Effector memory CD4-positive, alpha-beta T cell (primary cell): ENCODE measurements at places on chromosomes 5 and 9.

DNA sequence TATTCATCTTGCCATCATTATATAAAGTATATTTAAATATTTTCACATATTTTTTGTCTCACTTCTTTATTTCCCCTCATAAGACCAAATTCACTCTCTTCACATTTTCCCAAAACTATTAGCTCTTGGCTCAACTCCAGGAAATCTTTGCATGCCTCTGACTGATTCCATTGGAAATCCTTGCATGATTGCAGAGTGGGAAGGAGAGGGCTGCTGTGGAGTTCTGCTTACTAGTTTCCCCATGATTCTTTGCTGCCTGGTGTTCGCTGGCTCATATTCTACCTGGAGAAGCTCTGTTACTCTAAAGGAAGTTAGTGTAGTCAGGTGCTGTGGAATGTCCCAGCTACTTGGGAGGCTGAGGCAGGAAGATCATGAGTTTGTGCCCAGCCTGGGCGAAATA, 41.9 kb downstream of the LIX1 start:
- H3K4me3 ChIP-seq, result no peak overlapping the region
- no peaks in the 10 kb centered on the region for H3K4me1 ChIP-seq
- no peak for DNase-seq
- no peaks in the 10 kb centered on the region for H3K27me3 ChIP-seq
- no peak overlapping the region for H3K27ac ChIP-seq

DNA sequence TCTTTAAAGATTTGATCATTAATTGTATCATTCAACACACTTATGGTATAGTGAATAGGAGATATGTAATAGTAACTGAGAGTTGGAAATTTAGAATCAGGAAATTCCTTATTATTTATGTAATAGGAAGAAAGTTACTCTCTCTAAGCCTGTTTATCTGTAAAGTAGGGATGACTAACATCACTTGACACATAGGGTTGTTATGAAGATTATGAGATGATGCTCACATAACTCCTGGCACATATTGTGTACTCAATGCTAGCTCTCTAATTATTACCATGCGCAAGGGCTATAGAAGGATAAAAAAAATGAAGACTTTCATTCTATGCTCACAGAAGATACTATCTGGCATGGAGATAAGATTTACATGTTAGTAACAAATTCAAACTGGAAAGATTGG, 149.9 kb downstream of the ISOC1 start:
- no peaks in the 10 kb centered on the region for H3K27me3 ChIP-seq
- H3K27ac ChIP-seq, result no peak overlapping the region
- no peak overlapping the region for H3K4me3 ChIP-seq
- H3K36me3 ChIP-seq, result no peaks in the 10 kb centered on the region

GRCh38 chr5:131545845-131546244, 89.2 kb downstream of the RAPGEF6 start:
- H3K27ac ChIP-seq, result no peak overlapping the region
- peaks cover 29% of the 10 kb centered on the region for H3K4me1 ChIP-seq
- DNase-seq, result no peak
- H3K27me3 ChIP-seq, result no peaks in the 10 kb centered on the region
- H3K36me3 ChIP-seq, result no peaks in the 10 kb centered on the region

- H3K27ac ChIP-seq, result no peak overlapping the region
- DNase-seq, result no peak
- H3K4me1 ChIP-seq, result no peaks in the 10 kb centered on the region
- H3K4me3 ChIP-seq, result no peak overlapping the region
- no peaks in the 10 kb centered on the region for H3K27me3 ChIP-seq
Observed at GRCh38 chr5:130759061-130759460, 406.0 kb downstream of the HINT1 start.

GRCh38 chr5:108093186-108093585, 288.7 kb downstream of the FBXL17 start:
- no peak overlapping the region for H3K4me3 ChIP-seq
- no peaks in the 10 kb centered on the region for H3K36me3 ChIP-seq
- no peaks in the 10 kb centered on the region for H3K27me3 ChIP-seq
- H3K4me1 ChIP-seq, result no peaks in the 10 kb centered on the region
- no peak for DNase-seq

DNA sequence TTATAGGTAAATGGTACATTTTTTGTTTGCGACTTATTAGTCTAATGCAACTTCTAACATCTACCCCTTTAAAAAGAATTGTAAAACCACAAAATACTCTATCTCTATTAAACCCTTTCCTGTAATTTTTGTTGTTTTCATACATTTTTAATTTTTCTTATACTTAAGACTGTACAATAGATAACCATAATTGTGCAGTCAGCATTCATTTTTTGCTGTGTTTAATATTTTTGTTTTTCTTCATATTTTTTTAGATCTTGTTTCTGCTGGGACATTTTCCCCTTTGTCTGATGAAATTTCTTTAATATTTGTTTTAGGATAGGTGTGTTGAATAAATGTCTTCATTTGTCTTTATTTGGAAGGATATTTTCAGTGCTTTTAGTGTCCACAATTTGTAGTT, 19.9 kb downstream of the OR1J1 start:
- no peak overlapping the region for H3K4me3 ChIP-seq
- H3K36me3 ChIP-seq, result no peaks in the 10 kb centered on the region
- no peak for DNase-seq
- H3K4me1 ChIP-seq, result no peaks in the 10 kb centered on the region
- no peak overlapping the region for H3K27ac ChIP-seq

DNA sequence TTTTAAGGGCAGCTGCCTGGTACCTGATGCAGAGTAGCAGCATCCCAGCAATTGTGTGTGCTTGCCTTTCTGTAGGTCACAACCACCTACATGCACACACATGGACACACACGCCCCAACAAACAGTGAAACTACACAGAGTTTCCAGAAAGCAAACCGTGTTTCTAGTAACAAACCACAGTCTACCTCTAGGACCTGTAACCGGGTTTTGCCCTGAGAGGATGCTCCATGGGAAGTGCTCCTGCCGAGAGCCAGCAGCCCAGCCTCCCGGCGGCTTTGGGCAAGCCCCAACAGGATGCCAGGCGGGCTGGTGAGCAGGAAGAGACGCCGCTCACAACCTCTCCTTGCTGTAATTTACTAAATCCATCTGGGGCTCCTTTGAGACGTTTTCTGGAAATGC, 4.1 kb upstream of the TCF7 start:
- H3K4me3 ChIP-seq, result peak overlapping the region; percentile 1
- H3K36me3 ChIP-seq, result no peaks in the 10 kb centered on the region
- H3K27me3 ChIP-seq, result no peaks in the 10 kb centered on the region
- no peak for DNase-seq

GRCh38 chr5:143355710-143356109, 47.8 kb downstream of the NR3C1 start:
- no peak overlapping the region for H3K4me3 ChIP-seq
- peak; percentile 54 for DNase-seq
- no peaks in the 10 kb centered on the region for H3K27me3 ChIP-seq
- H3K27ac ChIP-seq, result no peak overlapping the region
- peaks cover 36% of the 10 kb centered on the region for H3K4me1 ChIP-seq

DNA sequence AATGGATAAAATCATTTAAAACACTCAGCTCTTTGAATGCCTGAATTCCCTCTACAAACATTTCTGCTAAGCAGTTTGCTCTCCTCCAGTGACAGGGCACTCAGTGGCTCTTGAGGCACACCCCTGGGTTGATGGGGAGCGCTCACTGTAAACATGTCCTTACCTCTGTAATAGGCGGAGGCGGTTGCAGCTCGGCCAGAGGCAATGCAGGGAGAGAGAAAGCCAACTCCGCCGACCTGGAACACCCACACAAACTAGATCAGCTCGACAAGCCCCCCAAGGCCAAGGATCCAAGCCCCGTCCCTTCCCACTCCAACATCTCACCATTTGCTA, 329 bp downstream of the CDC23 start:
- DNase-seq, result no peak
- no peaks in the 10 kb centered on the region for H3K27me3 ChIP-seq
- peaks cover 7% of the 10 kb centered on the region for H3K4me1 ChIP-seq
- peak overlapping the region; percentile 79 for H3K27ac ChIP-seq
- peaks cover 4% of the 10 kb centered on the region for H3K36me3 ChIP-seq
- peak overlapping the region; percentile 96 for H3K4me3 ChIP-seq

GRCh38 chr9:121367306-121368137, 2.5 kb downstream of the STOM start:
- no peaks in the 10 kb centered on the region for H3K36me3 ChIP-seq
- peaks cover 7% of the 10 kb centered on the region for H3K4me1 ChIP-seq
- no peak overlapping the region for H3K27ac ChIP-seq
- peak overlapping the region; percentile 90 for H3K4me3 ChIP-seq
- no peak for DNase-seq

DNA sequence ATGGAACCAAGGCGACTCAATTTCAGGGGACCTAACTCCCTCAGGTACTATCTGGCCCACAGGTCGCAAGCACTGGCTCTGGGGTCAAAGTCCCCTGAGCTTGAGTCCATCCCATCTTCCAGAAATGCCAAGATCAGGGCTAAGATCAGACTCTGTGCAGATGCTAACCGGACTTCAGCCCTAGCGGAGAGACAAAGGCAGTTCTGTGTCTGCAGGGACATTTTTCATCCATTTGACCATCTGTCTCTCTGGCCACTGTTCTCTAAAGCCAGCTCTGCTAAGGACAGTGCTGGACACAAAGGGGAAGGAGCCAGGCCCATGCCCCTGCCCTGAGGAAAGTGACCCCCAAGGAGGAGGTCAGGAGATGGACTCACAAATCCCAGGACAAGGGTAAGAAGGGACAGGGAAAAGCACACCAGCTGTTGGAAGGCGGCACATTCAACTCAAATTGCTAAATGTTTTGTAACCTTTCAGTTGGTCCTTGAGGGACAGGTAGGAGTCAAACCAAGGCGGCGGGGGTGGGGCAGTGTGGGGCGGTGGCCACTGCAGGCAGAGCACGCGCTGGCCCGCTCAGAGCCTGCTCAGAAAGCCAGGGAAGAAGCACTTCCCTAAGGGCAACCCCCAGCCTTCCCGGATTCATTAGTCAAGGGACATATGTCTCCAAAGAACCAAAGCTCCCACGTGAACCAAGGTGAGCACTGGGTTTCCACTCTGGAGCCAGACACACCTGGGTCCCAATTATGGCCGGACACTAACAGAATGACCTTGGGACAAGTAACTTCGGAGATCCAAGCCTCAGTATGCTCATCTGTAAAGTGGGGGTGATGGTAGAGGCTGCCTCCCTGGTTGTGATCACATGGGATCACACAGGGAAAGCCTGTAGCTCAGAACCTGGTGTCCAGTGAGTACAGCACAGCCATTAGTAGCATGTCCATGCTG, 42.8 kb downstream of the STK10 start:
- peaks cover 34% of the 10 kb centered on the region for H3K4me1 ChIP-seq
- no peak overlapping the region for H3K4me3 ChIP-seq
- DNase-seq, result no peak
- peaks cover 38% of the 10 kb centered on the region for H3K36me3 ChIP-seq
- H3K27ac ChIP-seq, result no peak overlapping the region

GRCh38 chr5:40416588-40416987, 263.1 kb upstream of the PTGER4 start:
- no peaks in the 10 kb centered on the region for H3K27me3 ChIP-seq
- H3K4me1 ChIP-seq, result peaks cover 4% of the 10 kb centered on the region
- DNase-seq, result no peak
- H3K27ac ChIP-seq, result no peak overlapping the region

GRCh38 chr5:57508211-57508610, 25.6 kb upstream of the ACTBL2 start:
- no peak for DNase-seq
- peaks cover 2% of the 10 kb centered on the region for H3K27me3 ChIP-seq
- H3K4me1 ChIP-seq, result no peaks in the 10 kb centered on the region
- no peak overlapping the region for H3K27ac ChIP-seq

DNA sequence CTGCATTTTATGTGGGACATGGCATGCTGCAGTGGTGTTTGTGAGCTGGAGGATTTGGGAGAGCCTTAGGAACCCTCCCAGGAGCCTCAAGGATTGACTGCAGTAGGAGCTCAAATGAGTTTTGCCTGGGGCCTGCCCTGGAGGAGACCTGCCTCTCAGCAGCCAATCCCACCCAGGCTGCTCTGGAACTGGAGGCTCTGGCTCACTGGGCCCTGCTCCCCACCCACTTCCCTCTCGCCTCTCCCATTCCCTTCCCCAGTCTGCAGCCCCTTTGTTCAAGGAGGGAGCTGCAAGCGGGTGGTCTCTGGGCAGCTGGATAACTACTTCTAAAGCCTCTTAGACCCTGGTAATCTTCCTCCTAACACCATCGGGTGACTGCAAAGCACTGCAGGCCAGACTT, 24.2 kb downstream of the KCNIP1 start:
- DNase-seq, result no peak
- H3K4me1 ChIP-seq, result no peaks in the 10 kb centered on the region
- H3K36me3 ChIP-seq, result no peaks in the 10 kb centered on the region
- no peaks in the 10 kb centered on the region for H3K27me3 ChIP-seq
- H3K4me3 ChIP-seq, result no peak overlapping the region

GRCh38 chr5:137822984-137823383, 44.7 kb upstream of the MYOT start:
- no peak for DNase-seq
- H3K4me1 ChIP-seq, result no peaks in the 10 kb centered on the region
- no peaks in the 10 kb centered on the region for H3K27me3 ChIP-seq
- no peak overlapping the region for H3K27ac ChIP-seq
- no peak overlapping the region for H3K4me3 ChIP-seq

GRCh38 chr9:134320868-134321471, 5.3 kb upstream of the RXRA start:
- H3K27ac ChIP-seq, result no peak overlapping the region
- DNase-seq, result no peak
- H3K36me3 ChIP-seq, result no peaks in the 10 kb centered on the region
- H3K27me3 ChIP-seq, result no peaks in the 10 kb centered on the region
- no peaks in the 10 kb centered on the region for H3K4me1 ChIP-seq

GRCh38 chr5:101678481-101679193, 617.4 kb downstream of the SLCO4C1 start:
- H3K27ac ChIP-seq, result no peak overlapping the region
- H3K4me3 ChIP-seq, result no peak overlapping the region
- no peaks in the 10 kb centered on the region for H3K4me1 ChIP-seq
- no peak for DNase-seq
- no peaks in the 10 kb centered on the region for H3K27me3 ChIP-seq
- no peaks in the 10 kb centered on the region for H3K36me3 ChIP-seq

DNA sequence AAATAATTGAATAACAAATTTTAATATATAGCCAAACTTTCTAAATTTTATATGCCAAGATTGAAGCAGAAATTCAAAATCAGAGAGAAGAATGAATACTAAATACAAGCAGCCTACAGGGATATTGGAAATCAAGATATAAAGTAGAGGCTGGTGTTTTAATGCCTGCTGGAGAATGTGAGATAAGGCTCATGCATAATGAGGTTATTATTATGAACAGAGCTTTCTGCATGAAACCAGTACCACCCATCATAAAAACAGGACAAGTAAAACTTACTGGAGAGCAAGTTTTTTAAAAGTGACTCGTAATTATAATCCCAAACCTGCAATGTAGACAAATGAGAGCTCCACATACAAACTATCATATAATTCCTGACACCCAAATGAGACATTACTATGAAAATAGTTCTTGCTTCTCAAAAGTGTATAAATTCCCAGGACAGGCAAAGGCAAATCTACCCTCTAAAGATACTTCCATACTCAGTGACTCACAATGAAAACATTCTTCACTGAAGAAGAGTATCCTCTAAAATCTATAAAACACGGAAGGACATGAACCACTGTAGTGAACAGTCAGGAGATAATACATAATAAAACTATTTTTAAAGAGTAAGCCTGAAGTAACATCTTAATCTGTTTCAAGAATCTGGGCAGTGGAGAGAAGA, 532.0 kb upstream of the GRAMD2B start:
- no peak for DNase-seq
- no peaks in the 10 kb centered on the region for H3K36me3 ChIP-seq
- H3K27me3 ChIP-seq, result no peaks in the 10 kb centered on the region
- no peak overlapping the region for H3K4me3 ChIP-seq
